Brain pericyte (primary cell): ENCODE measurements at places on chromosomes 7 and 10.

DNA sequence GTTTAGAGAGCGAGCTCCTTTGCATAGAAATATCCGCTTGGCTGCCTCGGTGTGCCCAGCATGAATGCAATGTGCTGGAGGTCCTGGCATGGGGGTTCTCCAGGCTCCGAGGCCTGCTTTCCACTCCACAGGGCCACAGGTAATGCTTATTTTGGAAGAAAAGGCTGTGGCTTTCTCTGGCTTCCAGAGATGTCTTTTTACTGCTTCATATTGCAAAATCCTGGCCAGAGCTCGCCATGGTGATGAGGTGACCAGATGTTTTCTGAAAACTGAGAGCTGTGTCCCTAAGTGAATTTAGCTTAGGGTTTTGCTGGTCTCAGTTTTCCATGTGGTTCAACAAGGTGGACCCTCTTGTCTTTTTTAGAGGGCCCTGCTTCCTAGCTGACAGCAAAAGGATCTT is 65.2 kb downstream of the BMPER start:
- DNase-seq, result no peak

- DNase-seq, result no peak
These were observed 16.8 kb upstream of the MTPN start for GRCh38 chr7:135993950-135994349.

- no peak for DNase-seq
These were observed 9.0 kb downstream of the SFRP5 start for GRCh38 chr10:97762816-97763215.

DNA sequence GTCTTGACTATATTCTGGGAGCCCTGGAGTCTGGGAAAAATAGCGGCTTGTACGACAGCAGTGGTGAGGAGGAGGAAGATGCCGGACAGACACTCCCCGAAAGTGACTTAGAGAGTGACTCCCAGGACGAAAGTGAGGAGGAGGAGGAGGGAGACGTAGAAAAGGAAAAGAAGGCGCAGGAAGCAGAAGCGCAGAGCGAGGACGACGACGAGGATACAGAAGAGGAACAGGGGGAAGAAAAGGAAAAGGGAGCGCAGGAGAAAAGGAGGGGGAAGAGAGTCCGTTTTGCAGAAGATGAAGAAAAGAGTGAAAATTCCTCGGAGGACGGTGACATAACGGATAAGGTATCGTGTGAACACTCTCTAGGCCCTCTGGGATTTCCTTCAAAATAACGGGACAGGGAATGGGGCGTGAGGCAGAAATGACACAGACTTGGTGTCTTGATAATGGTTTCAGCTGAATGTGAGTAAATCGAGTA is 908 bp downstream of the NOM1 start:
- DNase-seq, result no peak

DNA sequence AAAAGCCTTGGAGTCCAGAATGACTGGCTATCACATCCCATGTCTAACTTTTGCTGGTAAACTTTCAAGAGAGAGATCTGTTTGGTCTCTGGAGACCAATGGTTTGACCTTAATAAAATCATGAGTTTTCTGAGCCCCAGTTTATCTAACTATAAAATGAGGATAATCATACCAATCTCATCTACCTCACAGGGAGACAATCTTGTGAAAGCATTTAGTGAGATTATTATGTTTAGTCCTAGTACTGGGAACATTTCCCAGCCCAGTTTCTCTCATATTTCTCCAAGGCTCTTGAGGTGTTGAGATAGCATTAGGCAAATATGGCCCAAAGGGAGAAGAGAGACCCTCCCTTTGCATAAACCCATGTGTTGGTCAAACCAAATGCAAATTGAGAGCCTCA is 25.8 kb downstream of the ABCC2 start:
- no peak for DNase-seq

DNA sequence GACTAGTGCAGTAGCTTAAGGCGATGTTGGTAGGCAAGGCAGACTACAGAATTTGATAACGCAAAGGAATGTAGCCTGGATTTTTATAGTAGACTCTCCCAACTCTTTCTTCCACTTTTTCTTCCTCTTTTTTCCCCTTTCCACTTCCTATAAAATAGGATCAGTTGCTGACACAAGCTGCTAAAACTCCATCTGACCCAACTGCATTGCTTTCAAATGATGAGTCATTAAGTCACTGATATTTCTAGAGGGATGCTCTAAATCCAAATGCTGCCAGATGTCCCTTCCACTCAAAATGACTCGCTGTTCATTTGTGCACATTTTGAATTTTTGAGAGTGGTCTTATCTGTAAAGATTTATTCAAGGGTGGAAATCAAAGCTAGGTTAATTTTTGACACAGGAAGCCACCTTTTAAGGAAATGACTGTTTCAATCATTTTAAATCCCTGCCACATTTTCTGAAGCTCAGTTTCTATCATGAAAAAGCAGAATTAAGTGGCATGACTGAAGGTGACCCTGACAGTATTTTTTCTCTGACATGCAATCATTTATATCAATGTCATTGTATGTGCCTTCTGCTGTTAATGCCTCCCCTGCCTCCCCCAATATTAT is 25.8 kb upstream of the SFMBT2 start:
- no peak for DNase-seq

DNA sequence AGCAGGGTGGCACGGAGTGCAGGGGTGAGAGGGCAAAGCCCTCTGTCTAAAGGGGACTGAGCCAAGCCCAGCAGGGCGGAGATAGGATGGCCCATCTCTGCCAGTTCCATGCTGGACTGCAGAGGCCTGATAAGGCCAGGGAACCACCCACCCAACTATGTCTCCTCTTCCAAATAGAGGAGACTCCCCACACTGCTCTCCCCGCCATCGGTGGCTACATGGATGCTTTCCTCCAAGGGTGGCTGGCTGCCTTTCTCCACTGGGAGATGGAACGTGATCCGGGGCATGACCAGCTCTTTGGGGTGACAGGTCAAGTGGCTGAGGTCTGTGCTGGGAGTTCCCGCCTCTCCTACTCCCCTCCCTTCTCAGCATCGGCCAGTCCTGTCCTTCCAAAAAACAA is 58.1 kb upstream of the MXI1 start:
- DNase-seq, result no peak

DNA sequence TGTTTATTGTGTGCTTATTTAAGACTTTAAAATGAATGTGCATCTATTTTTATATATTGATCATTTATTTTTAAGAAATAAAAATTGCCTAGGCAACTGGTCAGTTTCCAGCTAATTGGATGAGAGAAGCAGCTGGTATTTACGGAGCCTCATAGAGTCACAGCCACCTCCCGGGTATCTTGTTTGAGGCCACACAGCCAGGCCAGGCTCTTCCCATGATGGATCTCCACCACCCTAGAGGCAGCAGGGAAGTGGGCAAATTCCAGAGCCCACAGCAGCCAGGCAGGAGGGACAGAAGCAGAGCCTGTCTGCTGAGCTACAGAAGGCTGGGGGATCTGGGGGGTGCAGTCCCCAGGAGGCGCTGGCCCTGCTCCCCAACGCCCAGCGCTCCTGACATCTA is 61.6 kb downstream of the CLEC2L start:
- no peak for DNase-seq

GRCh38 chr7:65972976-65973375 is 9.0 kb downstream of the GUSB start:
- no peak for DNase-seq

- DNase-seq, result no peak
These were observed 33.9 kb downstream of the MTPN start for GRCh38 chr7:135943134-135943879.

DNA sequence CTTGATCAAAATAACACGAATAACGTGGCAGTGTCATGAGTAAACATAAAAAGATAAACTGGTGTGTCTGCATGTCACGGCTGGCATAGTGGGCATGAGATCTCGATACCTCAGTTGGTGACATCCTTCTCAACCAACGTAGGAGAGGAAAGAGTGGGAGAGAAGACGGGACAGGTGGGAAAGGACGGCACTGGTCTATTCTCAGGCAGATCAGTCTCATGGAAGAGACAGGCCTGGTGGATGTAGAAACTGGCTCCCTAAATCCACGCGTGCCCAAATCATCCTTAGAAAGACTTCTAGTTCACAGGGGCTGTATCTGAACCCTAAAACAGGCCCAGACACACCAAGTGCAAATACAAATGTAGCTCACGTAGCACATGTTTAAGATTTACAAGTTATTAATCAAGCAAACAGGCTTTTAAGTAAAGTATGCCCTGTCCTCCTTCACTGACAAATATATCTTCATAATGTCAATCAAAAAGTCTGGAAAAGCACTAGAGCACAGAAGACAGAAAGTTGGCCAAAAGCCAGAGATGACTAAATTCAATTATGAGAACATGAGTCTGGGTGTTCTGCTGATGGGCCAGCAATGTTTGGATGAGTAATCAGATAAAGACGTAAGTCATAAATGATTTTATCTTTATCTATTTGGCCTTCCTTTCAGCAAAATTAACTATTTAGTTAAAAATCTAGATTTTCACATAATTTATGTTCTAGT is 56.3 kb downstream of the SFMBT2 start:
- DNase-seq, result no peak

- DNase-seq, result no peak
These were observed 276.7 kb downstream of the PARD3 start for GRCh38 chr10:34538281-34538829.

GRCh38 chr10:48659790-48660189 is 24.9 kb upstream of the WDFY4 start:
- DNase-seq, result no peak

- DNase-seq, result no peak
These were observed 44.7 kb downstream of the ZNF467 start for GRCh38 chr7:149728491-149729375.

DNA sequence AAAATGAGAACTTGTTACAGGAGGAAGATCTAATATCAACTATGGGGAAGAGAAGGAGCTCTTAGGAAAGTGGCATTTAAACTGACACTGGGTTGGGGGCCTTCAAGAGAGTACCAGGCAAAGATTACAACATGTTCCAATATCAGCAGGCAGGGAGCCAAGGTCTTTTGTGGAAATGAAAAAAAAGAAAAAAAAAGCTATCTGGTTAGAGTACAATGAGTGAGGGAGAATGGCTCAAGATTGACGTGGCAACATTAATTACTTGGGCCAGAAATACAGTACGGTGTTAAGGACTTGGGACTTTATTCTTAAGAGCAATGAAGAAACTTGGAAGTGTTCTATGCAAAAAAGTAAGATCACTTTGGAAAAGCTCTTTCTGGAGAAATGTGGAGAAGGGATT is 132.3 kb upstream of the CDK1 start:
- no peak for DNase-seq

GRCh38 chr10:152915-153314 is 17.7 kb downstream of the ZMYND11 start:
- DNase-seq, result no peak

- DNase-seq, result no peak
These were observed 125.8 kb upstream of the UNC5B start for GRCh38 chr10:71086439-71087080.

GRCh38 chr7:151249732-151250072 is 1.2 kb upstream of the SMARCD3 start:
- DNase-seq, result no peak

GRCh38 chr10:110423650-110424049 is 74.1 kb upstream of the DUSP5 start:
- DNase-seq, result no peak

- DNase-seq, result no peak
These were observed 192.2 kb downstream of the ELAPOR2 start for GRCh38 chr7:86867163-86867762.

- DNase-seq, result no peak
These were observed 136.4 kb downstream of the SDK1 start for GRCh38 chr7:3437467-3437866.

GRCh38 chr10:3271354-3272115 is 99.0 kb upstream of the PITRM1 start:
- no peak for DNase-seq

DNA sequence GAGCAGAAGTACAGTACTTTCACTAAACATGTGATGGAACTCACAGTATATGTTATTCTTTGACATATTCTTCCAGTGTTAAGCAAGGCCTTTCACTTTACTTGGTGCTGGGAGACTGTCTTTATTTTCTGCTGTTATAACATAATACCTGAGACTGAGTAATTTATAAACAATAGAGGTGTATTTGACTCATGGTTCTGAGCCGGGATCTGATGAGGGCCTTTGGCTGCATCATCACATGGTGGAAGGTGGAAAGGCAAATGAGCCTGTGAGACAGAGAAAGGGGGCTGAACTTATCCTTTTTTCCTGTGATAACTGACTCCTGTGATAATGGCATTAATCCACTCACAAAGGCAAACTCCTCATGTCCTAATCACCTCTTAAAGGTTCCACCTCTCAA is 1.4 kb downstream of the SUPV3L1 start:
- DNase-seq, result no peak

GRCh38 chr10:117327262-117327661 is 48.0 kb downstream of the PDZD8 start:
- DNase-seq, result no peak

- no peak for DNase-seq
These were observed 2.4 kb upstream of the POLM start for GRCh38 chr7:44084701-44085100.

DNA sequence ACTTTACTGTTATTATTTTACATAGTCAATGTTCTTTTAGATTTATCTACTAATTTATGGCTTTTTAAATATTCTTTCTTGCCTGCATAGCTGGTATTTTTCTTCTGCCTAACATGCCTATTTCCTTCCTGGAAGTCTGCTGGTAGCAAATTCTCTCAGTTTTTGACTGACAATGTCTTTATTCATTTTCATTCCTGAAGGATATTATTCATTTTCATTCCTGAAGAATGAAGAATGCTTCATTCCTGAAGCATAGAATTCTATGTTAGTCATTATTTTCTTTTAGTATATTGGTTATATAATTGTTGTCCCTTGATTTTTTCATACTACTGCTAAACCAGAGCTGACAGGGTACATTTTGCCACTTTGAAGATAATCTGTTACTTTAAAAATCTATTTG is 41.8 kb downstream of the TMEM168 start:
- no peak for DNase-seq

GRCh38 chr10:74049955-74050354 is 52.0 kb downstream of the VCL start:
- no peak for DNase-seq

- DNase-seq, result no peak
These were observed 1.0 kb downstream of the CHST15 start for GRCh38 chr10:124092250-124092859.

GRCh38 chr7:79453558-79454360 is at the start of gene MAGI2:
MAGI2 (minus strand) TSS chr7:79453667; CDS start chr7:79453320, 347 bp downstream.
- DNase-seq, result peak; percentile 63

DNA sequence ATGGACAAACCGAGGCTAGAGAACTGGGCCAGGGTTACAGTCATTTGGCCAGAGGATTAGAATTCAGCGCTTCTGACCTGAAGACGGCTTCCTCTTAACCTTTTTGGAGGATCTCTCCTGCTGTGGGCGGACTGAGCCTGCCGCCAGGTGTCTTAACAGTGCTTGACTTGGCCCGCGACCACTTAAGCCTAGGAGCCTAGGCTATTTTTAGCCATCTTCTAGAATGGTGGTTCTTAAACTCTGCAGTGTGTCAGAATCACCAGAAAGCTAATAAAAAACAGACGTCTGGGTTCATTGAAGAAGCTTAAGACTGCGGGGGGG is 722 bp downstream of the MDH2 start:
- DNase-seq, result no peak

- no peak for DNase-seq
These were observed 346.0 kb upstream of the BMPER start for GRCh38 chr7:33559324-33559710.

- no peak for DNase-seq
These were observed 60.6 kb upstream of the UBE3C start for GRCh38 chr7:157077986-157078644.
